Activated CD4-positive, alpha-beta T cell treated with anti-CD3 and anti-CD28 coated beads for 36 hours (primary cell): ENCODE measurements at places on chromosomes 2 and 18.

GRCh38 chr18:22710673-22711191, 222.4 kb upstream of the RBBP8 start:
- DNase-seq: no peak

DNA sequence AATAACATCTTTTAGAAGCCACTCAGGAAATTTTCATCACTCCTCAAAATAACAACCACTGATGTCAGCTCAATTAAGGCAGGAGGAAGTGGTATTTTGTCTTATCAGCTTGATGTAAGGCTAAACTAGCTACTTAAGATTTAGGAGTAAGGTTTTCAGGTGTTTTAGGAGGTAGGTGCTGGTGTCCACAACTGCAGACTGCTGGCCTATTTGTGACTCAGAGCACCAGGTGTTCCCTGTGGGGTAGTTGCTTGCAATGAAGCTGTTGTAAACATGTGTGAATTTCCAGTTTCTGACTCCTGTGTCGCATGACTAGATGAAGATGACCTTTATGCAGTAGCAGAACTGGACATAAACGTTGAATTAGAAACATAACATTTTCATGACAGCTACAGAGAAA, 164.2 kb downstream of the THSD7B start:
- no peak for DNase-seq

GRCh38 chr18:23845988-23846630, 156.9 kb downstream of the LAMA3 start:
- no peak for DNase-seq

DNA sequence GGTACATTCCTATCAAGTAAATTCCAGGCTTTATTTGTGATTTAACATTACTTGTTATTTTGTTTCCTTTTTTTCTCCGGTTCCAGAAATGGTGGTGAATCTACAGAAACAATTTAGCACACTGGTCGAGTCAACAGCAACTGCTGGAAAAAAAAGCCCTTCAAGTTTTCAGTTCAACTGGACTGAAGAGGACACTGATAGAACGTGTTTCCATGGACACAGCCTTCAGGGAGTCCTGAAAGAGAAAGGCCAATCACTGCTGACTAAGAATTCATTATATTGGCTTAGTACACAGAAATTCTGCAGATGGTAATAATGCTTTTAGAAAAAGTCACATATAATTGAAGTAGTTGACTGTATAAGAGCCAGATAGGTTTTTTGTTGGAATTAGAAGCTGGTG, 32.0 kb upstream of the GRHL1 start:
- DNase-seq: no peak

GRCh38 chr2:70012887-70013286, 51.5 kb upstream of the ASPRV1 start:
- DNase-seq: no peak

DNA sequence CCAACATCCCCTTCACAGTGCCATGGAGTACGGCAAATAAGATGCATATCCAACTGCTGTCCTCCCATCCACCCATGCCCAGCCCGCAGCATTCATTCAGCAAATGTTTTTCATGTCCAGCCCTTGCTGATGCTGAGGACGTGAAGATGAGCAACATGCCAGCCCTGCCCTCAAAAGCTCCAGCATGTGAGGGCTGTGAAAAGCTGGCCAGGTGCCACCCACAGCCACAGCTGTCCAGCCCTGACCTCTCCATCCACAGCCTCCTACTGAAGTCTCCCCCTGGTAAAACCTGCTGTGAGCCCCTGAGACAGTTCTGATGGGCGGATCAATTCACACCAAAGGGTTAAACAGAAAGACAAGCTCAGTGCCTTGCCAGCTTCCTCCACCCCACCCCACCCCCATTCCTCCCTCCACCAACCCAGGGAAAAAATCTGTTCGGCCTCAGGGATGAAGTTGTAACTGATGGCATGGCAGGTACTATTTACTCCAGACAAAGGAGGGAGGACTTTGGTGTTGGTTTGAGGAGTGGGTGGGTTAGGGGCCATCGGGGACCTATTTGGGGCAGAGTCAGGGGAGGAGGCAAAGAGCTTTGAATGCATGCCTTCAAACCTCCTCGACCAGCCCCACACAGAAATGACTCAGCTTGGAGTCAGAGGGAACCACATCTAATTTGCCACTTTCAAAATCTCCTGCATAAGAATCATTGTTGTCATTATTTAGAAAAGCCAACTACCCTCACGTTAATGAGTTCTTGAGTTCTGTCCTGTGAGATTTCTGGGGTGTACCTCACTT, 4.3 kb downstream of the ZBTB7C start:
- peak; percentile 35 for DNase-seq

- DNase-seq: no peak
Measured at GRCh38 chr2:98394595-98395153, 48.4 kb downstream of the CNGA3 start.

- DNase-seq: no peak
Measured at GRCh38 chr2:29218550-29219125, 103.4 kb downstream of the CLIP4 start.

DNA sequence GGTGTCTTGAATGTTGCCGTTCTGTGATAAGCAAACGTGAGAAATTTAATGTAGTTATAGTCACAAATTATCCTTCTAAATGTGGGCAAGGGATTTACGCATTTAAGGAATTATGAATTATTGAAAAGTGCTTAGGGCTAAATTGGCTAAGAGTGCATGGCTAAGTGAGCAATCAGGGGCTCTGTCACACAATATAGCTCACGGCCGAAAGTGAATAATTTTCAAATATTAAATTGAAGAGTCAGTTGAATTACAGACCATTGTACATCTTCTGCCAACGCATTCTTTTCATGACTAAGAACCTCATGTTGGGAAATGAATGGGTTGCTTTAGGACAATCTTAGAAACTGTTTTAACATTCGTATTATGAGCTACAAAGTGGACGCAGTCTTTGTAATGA, 1832.9 kb upstream of the LRRTM1 start:
- DNase-seq: no peak

- peak; percentile 14 for DNase-seq
Measured at GRCh38 chr18:74152857-74153256, 4.5 kb downstream of the TIMM21 start.

DNA sequence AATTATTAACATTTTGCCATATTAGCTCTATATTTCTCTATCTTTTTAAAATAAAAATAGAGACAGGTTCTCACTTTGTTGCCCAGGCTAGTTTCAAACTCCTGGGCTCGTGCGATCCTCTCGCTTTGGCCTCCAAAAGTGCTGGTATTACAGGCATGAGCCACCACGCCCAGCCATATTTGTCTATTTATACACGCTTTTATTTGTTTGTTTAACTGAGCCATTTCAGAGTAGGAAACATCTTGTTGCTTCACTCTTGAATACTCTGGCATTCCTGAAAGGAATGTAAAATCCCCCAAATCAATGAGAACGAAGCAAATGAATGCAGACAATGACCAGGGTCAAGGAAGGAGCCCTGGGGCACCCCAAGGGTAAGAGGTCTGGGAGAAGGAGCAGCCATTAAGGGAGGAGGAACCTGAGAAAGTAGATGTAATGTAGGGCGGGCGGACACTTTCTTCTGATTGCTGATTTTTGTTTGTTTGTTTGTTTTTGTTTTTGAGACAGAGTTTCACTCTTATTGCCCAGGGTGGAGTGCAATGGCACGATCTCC, 31.7 kb upstream of the RAB1A start:
- DNase-seq: no peak

DNA sequence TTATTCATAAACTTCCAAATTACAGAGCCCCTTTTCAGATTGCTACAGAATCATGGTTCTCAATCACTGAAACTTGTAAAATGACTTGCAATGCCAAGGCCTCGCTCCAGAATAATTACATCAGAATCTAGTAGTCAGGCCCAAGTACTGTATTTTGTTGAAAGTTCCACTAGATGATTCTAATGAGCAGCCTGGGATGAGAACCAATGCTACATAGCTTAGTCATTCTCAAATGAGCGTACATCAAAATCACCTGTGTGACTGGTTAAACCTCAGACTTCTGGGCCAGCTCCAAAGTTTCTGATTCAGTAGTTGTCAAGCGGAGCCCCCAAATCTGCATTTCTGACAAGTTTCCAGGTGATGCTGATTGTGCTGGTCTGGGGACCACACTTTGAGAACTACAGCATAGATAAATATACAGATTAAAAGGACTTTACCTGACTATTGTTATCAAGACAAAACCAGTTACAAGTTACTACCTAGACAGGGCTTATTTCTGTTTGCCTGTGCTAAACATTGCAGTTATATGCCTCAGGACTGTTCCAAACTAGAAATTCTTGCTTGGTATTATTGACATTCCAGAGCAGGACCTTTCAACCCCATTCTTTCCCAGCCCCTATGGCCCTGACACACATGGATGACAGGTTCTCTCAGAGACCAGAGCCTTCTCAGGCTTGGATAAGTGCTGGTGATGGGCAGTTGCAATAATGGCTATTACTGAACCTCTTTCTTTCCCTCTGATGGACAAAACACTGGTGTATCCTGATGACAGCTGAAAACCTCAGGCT, 83.1 kb downstream of the UPP2 start:
- no peak for DNase-seq

GRCh38 chr2:172461591-172462372, 34.4 kb downstream of the ITGA6 start:
- DNase-seq: peak; percentile 87

GRCh38 chr2:69306393-69306821, 80.6 kb downstream of the GFPT1 start:
- DNase-seq: no peak

GRCh38 chr2:165840333-165840958, 46.4 kb upstream of the GALNT3 start:
- DNase-seq: no peak

GRCh38 chr18:31258789-31259188, 59.2 kb upstream of the DSG1 start:
- DNase-seq: no peak

DNA sequence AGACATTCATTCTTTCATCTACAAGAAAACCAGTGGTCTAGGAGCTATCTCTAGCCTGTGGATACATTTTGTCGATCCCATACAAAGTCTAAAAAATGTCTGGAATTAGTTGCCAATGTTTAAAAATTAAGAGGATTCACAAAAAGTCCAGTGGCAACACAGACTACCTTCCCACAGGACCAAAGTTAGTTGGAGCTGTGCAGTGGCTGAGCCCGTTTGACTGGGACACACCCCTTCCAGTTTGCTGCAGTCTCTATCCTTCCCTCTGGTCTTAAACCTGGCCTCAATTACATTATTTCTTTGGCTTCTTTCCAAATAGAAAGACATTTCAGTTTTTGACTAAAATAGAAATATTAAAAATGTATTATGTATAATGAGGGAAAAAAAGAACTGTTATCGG, 18.6 kb downstream of the SLC16A14 start:
- no peak for DNase-seq

- no peak for DNase-seq
Measured at GRCh38 chr2:224469374-224469964, 67.6 kb upstream of the FAM124B start.

- DNase-seq: no peak
Measured at GRCh38 chr2:23198316-23199114, 186.5 kb upstream of the KLHL29 start.

DNA sequence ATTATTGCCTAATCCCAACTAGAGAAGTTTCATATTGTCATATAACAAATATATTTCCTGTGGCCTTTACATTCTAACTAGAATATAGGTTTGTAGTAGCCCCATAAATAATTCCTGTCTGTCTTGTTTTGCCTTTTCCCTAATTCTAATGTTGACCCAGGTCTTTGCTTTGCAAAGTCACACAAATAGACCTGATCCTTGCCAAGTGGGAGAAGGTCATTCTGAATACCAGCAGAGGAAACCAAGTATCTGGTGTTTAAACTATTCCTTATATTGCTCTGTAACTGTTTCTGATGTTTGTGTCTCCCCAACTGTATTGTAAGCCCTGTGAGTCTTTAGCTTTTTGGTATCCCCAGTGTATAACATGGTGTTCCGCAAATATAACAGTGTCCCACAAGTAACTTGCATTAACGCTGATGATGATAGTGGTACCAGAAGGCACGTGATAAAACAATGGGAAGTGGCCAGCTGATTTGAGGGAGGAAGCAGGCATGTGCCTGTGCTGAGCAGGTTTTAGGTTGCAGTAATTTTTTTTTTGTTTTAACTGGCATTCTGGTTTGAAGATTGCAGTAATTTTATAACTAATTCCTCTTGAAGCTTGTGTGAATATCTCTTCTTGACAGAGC, 11.1 kb downstream of the HADHB start:
- no peak for DNase-seq

DNA sequence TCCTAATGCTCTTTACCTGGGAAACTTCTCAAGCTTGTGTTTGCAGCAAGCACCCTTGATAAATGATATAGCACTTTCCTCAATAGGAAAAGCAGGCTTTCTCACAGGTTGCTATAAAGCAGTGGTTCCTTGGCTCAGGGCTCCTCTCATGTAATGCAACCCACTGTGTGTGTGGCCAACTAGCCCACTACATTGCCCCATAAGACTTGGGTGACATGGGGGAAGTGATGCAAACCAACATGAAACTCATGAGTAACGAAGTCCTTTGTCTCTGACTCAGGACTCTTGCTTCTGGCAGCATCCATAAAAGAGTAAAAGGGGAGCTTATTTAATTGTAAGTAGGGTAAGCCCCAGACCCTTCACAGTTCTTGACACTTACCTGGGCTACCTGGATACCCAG, 106.9 kb downstream of the COL4A4 start:
- DNase-seq: no peak

GRCh38 chr2:107469437-107469995, 357.2 kb upstream of the RGPD4 start:
- DNase-seq: no peak

DNA sequence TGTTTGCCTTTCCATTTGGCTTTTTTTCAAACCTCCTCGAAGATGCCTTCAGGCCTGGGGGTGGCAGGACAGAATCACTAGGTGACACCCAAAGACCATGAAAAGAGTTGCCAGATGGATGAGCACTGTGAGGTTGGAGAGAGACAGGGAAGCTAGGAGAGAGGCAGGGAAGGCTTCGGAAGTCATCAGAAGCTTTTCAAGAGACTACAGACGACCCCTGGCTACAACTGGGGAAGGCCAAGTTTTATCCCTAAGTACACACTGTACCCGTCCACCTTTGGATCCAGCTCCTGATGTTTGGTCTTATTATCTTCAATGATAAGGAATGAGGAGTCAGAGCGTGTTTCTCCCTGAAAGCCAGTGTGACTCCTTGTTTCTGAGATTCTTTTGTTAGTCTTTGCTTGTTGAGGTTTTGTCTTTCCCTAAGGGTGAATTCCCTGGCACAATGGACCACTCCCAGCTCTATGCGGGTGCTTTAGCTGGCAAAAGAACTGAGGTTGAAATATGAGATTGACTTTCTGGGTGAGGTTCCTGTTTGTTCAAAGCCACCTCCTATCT, 33.4 kb upstream of the SLC9A2 start:
- DNase-seq: no peak

GRCh38 chr2:158953926-158954763, 14.3 kb upstream of the TANC1 start:
- DNase-seq: peak; percentile 68
